Activated CD8-positive, alpha-beta memory T cell treated with anti-CD3 and anti-CD28 coated beads, Interleukin-2, amount 50 U/mL, for 4 hours (primary cell): ENCODE measurements at places on chromosomes 4 and X.

GRCh38 chr4:154457471-154457870 lies 34.1 kb downstream of the DCHS2 start:
- DNase-seq, result no peak

DNA sequence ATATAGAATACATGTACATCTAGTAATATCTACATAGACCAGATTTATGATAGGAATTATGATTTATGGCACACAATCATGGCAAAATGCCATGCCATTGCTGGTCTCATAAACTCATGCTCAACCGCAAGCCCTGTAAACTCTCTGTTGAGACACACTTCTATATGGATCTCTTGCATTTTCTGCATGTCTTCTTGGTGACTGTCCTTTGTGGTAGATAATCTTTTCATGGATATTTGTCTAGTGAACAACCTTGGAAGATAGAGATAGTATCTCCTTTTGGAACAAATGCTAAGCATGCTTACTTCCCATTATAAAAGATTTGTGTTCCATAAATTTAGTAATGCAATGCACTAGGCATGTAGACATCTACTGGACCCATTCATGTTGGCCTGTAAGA lies 328.0 kb downstream of the NAF1 start:
- no peak for DNase-seq

GRCh38 chr4:67320645-67321044 lies 224.7 kb downstream of the CENPC start:
- no peak for DNase-seq

DNA sequence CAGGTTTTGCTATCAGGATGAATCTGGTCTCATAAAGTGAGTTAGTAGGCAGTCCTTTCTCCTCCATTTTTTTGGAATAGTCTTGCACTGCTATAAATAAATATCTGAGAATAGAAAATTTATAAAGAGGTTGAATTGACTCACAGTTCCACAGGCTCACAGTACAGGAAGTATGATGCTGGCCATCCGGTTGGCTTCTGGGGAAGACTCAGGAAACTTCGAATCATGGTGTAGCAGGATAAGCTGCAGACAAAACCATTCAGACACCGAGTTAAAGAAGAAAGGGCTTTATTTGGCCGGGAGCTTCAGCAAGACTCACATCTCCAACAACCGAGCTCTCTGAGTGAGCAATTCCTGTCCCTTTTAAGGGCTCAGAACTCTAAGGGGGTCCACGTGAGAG lies 348.2 kb downstream of the KCTD8 start:
- DNase-seq, result no peak

DNA sequence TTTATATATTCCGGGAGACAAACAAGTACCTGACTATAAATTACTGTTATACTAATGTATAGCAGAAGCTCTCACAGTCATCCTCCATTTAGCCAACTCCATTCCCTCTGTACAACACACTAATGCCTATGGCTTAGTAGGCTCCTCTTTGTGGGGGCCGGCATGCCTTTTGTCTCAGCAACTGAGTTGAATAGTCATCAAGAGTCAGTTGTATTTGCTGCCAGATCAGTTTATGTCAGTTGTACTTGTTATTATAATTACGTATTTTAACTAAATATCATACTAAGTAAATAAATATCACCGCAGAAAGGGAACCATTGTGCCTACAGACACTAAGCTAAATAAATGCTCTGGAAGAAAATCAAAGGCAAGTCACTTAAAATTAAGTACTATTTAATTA lies 9.9 kb downstream of the PRMT9 start:
- DNase-seq, result no peak

DNA sequence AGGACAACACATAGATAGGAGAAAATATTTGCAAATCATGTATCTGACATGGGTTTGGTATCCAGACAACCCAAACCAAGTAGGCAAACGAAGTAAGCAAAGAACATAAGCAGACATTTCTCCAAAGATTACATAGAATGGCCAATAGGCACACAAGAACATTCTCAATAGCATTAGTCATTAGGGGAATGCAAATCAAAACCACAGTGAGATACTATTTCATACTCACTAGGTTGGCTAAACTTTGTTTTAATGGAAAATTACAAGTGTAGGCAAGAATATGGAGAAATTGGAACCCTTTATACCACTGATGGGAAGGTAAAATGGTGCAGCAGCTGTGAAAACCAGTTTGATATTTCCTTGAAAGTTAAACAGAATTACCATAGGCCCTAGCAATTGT lies 74.7 kb downstream of the CHRNA9 start:
- no peak for DNase-seq

DNA sequence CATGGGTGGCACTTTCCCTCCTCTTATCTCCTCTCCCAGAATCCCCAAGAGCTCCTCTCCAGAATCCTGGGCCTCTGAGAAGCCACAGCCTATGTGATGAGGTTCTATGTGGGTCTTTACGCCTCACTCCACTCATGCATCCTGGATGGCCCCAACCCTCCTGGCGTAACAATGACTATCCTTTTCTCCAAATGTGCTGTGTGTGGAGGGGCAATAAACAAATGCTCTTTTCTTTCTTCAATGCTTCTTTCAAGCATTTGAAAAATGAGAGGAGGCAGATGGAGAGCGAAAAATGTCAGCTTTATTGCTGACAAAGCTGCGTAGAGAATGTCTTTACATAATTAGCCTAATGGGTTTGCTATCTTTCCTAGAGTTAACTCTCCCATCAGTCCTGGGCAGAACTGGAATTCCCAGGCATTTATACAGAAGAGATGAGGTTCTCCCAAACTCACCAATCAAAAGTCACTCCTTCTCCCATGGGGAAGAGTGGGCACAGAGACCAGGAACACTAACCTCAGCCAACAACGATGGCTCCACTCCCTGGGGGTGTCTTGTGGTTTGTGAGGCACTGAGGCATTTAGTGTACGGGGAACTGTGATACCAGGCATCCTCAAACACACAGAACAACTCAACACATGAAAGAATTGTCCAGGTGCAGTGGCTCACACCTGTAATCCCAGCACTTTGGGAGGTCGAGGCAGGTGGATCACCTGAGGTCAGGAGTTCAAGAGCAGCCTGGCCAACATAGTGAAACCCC lies 118.9 kb upstream of the SLC34A2 start:
- no peak for DNase-seq

DNA sequence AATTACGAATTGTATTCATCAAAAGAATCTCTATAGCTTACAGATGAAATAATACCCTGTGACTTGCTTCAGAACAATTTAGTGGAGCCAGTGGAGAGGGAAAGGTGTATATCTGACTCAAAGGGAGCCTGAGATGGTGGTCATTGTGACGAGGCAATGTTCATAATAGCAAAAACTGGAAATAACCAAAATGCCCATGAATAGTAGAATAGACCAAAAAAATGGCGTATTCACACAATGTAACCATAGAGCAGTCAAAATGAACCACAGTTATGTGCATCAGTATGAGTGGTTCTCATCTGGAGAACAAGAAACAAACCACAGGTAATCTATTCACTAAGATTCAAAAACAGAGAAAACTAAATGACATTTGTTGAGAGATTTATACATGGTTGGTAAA lies 125.3 kb upstream of the CLNK start:
- no peak for DNase-seq

GRCh38 chr4:159725571-159725970 lies 622.7 kb downstream of the RAPGEF2 start:
- no peak for DNase-seq

- DNase-seq, result no peak
Measured at GRCh38 chrX:10011261-10011931, 44.2 kb downstream of the CLDN34 start.

- no peak for DNase-seq
Measured at GRCh38 chr4:37066159-37066558, 178.4 kb upstream of the NWD2 start.

- DNase-seq, result no peak
Measured at GRCh38 chr4:41426539-41426938, 111.4 kb upstream of the LIMCH1 start.

GRCh38 chr4:145735827-145736226 lies 55.9 kb downstream of the C4orf51 start:
- no peak for DNase-seq

- no peak for DNase-seq
Measured at GRCh38 chr4:121380776-121381462, at the start of gene QRFPR. TSS of gene QRFPR (minus strand) at chr4:121381018. CDS start at chr4:121380647, 371 bp downstream.

DNA sequence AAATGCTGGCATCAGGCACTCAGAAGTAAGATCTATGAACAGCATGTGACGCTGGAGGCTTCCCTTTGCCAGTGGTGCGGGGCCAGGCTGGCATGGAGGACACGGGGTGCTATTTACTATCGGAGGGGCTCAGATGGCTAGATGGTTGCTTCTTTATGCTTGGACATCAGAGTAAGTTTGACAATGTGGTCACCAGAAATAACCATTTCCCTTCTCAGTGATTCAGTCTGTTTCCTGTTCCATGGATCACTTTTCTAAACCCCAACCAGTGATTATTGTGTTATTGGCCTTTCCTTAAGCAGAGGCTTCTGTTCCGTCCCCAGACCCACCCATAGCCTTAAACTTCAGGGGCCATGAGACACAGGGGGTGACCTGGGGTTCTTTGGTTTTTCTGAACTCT lies 55.4 kb upstream of the DHX15 start:
- DNase-seq, result no peak

DNA sequence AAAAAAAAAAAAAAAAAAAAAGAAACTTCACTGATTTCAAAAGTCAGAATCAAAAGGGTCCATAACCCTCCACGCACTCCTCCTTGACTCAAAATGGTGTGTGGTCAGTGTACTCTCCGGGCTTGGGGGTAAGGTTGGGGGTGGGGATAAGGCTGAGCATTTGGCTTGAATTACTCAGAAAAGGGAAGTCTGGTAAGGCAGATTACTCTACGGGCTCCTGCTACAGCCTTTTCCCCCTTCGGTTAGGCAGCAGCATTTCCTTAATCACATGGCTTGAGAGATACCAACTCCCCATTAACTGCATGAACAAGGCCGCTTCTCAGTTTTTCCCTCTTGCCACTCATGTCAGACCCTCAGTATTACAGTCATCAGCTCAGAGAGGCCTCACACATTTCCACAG lies 135.4 kb upstream of the DUSP21 start:
- DNase-seq, result no peak

- no peak for DNase-seq
Measured at GRCh38 chrX:10062352-10062751, 94.4 kb upstream of the CLCN4 start.

DNA sequence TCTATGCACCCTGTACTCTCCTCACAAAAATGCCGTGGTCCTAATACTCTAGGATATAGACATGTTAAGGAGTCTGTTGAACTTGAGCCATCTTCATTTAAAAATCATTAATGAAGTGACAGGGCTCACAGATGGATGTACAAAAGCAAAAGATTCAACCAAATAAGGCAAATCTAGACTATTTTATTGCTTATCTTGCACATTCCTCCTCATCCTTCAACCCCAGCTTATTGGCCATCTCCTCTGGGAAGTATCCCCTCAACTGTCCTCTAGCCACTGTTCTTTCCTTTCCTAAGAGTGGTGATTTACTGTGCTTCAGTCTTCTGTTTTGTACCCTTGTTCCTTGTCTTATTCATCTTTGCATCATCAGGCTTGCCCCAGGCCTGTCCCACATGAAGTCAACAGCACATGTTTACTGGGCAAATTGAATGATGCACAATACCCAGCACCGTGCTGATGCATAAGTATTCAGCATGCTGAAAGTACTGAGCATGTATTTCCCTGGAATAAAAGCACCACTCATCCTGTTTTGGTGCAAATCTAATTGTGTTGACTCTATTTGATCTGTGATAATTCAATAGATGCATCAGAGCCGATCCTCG lies 287.3 kb upstream of the CLNK start:
- DNase-seq, result no peak

DNA sequence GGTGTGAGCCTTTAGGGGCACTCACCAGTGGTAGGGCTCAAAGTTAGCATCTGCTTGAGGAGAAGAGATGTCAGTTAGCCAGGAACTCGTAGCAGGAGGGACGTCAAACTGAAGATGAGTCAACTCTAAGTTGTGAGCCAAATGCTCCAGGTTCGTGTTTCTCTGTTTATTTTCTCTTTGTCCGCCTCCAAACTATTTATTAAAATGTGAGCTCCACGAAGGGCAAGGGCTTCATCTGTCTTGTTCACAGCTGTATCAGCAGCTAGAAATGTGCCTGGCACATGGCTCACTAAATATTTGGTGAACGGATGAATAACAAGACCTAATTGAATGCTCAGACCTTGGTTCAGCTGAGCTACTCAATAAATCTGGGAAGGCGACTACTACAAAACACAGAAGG lies 248.9 kb downstream of the BCOR start:
- no peak for DNase-seq

DNA sequence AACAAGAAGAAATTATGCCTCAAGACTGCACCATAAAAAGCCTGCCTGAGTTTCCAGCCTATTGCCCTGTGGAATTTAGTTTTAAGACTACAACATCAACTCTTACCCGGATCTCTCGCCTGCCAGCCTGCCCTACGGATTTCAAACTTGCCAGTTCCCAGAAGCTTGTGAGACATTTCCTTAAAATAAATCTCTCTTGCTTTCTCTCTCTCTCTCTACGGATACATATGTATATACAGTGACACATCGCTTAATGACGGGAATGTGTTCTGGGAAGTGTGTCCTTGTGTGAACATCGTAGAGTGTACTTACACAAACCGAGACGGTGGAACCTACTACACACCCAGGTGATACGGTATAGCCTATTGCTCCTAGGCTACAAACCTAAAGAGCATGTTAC lies 79.5 kb downstream of the CLNK start:
- DNase-seq, result no peak

DNA sequence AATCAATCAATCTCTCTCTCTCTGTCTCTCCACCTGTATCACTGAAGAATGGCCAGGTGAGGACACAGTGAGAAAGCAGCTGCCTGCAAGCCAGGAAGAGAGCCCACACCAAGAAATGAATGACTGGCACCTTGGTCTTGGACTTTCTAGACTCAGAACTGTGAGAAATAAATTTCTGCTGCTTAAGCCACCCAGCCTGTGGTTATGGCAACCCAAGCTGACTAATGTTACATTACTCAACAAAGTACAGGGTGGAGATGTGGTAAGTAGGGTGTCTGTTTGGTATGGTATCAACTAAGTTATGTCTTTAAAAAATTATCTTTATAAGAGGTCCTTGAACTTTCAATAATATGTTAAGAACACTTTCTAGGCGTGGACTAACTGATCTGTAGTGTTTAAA lies 159.3 kb downstream of the EPHA5 start:
- no peak for DNase-seq

GRCh38 chr4:187218705-187219245 lies 495.1 kb upstream of the FAT1 start:
- DNase-seq, result no peak

DNA sequence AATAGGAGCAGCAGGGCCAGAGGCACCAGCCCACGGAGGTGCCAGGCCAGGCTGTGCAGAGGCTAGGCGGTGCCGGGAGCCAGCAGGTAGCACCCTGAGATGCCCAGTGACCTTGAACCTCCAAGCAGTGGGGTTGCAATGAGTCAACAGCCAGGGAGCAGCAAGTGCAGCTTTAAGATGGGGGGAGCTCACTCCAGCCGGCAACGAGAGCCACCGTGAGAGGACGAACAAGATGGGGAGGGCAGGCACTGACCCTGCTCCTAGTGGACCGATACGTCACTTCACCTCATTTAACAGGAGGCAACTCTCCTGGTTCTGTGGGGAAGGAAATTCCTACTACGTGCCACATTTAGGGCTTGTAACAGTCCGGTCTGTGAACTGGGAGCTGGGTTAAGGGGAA lies 4.8 kb downstream of the LETM1 start:
- no peak for DNase-seq

GRCh38 chr4:141356963-141357335 lies 136.3 kb downstream of the ZNF330 start:
- DNase-seq, result no peak
